Renal pelvis (tissue), 12 donors: ENCODE measurements at places on chromosomes 7 and 10. TPM values are rescaled to one million over a fixed set of nuclear protein-coding genes. Genes with fewer than 3 reads are reported as not detected.

GRCh38 chr10:89299031-89299430 lies 2.8 kb upstream of the IFIT2 start:
- DNase-seq, result no peak

- DNase-seq, result no peak
Measured at GRCh38 chr7:76315364-76315763, 12.9 kb downstream of the HSPB1 start.

The NUTM2E gene
- 0.81 TPM for polyA plus RNA-seq

DNA sequence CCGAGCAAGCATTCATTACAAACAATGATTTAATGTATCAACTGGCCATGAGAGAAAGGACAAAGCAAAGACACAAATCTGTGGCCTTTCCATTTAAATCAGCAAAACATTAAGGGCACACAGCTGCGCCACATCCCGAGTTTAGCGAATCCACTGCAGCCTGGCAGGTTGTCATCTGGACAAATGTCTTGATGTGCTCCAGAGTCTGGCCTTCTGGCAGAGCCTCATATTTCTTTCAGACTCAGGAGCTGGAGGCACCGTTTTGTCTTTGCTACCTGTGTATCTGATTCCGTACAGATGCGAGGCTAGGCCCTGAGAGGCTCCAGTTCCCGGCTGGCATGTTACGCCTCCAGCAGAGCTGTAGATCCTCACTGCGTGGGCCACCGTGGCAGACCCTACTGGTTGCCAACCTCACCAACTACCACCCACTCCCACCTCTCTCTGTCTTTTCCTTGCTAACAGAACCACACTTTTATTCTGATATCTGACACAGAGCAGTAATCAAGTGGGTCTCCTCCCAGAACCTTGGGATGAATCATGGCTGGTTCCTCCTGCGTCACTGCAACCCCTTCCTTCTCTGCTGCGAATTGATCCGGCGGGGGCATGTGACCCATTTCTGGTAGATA lies 40.9 kb upstream of the EFCAB10 start:
- no peak for DNase-seq

- DNase-seq, result no peak
Measured at GRCh38 chr7:85292908-85293576, 106.2 kb upstream of the SEMA3D start.

The MAT1A gene
- polyA plus RNA-seq, result 1.5 TPM

DNA sequence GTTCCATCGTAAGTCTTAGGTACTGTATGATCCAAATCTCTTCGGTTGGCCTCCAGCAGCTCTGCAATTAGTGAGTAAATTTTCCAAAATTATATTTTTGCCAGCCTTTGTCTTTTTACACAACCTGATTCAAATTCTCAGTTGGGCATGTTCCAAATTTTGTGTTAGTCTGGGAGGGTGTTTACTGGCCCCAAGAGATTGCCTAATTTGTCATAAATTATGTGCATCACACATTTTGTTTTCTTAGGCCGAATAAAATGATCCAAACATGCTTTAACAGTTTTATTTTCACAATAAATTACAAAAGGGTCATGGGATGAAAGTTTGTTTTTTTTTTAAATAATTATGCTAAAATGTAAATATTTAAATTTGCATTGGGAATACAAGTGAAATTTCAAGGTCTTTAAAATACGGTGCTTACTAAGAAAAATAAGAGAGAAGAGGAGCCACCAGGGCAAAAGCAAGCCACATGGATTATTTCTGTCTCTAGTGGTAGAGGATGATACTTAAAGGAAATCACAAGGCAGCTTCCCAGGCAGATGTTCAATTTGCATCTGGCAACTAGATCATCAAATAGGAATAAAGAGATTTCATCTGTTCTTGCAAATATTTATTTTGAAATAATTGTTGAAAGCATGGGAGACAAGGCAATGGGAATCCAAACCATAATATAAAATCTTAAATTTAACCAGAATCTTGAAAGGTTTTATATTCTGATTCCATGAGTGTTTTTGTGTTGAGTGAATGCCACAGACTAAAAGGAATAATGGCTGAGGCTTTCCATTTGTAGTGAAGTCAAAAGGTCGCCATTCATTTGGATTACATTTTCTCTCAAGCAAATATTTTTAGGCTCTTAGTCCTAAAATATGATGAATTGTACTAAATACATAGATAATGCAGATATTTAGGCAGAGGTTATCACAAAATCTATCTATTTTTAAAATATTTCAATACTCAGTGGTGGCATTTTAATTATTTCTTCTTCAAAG lies 111.1 kb downstream of the MDFIC start:
- peak; percentile 50 for DNase-seq

DNA sequence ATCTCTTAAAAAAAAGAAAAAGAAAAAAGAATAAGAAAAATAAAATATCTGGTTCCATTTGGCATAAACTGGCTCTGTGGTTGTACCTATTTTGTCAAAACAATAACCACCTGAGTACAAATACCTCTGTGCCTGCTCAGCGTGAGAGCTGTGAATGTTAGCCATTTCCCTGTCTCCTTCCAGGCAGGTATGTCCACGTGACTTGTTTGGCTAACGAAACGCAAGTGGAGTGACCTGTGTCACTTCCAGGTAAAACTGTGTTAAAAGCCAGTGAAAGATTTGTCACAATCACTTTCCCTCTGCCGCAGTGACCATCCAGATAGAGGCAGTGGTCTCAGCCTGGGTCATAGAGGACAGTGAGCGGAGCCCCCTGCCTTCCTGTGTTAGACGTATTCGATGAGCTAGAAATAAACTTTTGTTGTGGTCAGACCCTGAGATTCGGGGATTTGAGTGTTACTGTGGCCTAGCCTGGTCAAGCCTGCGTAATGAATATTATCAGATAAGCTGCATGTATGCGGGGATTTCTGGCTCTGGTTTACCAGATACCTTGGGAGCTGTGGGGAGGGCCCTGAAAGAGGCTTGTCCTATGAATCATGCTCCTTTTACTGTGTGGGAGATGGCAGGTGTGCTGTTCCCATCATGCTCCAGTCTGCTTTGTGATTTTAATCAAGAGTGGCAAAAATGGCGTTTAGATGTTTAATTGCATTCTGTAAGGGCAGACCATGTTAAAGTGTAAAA lies 3.8 kb downstream of the PTER start:
- no peak for DNase-seq

The PCBD1 gene
- 114 TPM for polyA plus RNA-seq

DNA sequence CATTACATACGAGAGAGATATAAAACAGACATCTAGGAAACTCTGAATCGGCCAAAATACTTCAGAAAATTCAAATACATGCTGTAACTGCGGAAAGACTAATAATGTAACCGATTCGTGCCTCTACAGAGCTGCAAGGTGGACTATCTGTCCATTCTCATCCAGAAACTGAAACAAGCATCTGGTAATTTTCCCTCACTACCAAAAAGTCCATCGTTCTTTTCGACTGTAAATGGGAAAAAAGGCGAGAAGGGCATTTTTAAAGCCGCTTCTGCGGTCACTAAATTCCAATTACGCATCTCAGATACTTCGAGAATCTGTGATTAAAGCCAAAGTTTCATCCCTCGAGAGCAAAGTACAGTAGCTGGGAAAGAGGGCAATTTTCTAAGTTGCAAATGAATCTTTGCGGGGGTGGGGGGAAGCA lies 1.3 kb downstream of the OGA start:
- no peak for DNase-seq

DNA sequence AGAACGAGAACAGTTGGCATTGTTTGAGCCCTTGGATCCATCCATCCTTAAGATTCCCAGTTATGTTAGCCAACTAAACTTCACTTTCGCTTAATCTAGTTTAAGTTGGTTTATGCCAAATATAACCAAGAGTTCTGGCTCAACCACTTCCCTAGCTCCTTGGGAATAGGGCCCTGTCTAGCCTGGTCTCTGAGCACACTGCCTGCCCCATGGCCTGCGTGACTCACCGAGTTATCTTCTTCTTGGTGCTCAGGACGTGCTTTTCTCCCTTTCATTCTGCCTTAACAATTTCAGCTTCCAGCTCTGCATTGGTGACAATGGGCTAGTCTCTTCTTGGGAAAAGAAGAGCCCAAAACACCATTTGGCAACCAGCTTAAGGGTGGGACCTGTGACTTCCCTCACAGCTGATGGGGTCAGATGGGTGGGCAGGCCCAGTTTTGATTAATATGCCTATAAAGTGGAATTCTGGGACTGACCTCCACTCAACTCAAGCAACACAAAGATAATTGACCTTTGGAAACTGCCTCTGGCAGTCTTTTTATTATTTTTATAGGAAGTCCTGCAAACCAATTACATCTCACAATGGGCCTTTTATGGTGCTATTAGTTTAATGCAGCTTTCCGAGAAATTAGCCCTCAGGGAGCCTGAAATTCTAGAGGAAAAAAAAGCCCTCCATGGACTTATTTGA lies 126.4 kb downstream of the CFAP58 start:
- peak; percentile 37 for DNase-seq

GRCh38 chr10:44752451-44753441 lies 158.4 kb upstream of the TMEM72 start:
- DNase-seq, result peak; percentile 62

DNA sequence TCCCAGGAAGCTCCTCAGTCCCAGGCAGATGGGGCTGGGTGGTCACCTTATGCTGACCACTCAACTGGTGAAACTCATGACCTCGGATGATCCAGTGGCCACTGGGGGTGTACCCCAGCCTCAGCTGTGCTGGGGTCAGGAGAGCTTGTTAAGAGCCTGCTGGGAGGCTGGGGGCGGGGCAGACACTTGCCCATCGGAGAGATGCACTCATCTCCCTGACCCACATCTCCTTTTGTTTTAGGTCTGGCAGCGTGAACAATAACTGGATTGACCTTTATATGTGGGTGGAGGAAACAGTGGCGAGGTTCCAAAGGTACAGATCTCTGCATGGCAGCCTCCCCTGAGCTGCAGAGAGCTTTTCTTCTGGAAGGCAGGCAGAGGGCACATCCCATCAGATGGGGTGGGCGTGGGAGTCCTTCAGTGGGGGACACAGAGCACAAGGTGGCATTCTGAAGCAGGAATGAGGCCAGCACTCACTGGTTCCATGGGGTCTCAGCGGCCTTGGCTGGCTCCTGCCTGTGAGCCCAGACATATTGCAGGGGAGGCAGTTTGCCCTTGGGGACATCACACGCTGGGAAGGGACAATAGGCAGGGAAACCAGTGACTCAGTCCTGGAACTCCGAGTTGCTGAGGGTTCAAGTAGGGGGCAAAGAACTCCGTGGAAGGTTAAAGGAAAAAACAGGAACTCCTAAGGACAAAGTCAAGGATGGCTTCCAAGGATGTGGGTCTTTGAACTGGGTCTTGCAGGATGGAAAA lies 5.2 kb downstream of the ANTXRL start:
- DNase-seq, result no peak

The ATRNL1 gene
- polyA plus RNA-seq, result 26.7 TPM

The PNLIPRP1 gene
- 0.42 TPM for polyA plus RNA-seq

The SPAM1 gene
- polyA plus RNA-seq, result not detected

DNA sequence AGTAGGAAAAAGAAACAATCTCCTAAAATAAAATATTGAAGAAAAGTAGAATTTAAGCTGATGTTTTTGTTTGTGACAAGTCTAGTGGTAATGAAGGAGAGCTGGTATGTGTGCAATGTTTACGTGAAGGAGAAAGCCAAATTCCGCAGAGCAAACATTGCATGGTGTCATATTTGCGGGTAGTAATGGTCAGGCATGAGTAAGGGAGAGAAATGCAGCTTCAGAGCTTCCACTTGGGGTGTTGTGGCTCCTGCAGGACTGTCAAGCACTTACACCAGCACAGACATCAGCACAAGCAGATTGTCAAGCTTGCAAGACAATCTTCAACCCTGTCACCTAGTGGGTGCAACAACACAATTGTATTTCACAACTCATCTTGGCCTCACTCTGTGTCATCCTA lies 136.5 kb upstream of the ETV1 start:
- DNase-seq, result peak; percentile 5

GRCh38 chr10:9390516-9390915 lies 1336.0 kb downstream of the GATA3 start:
- no peak for DNase-seq

The ANLN gene
- 24.2 TPM for polyA plus RNA-seq

DNA sequence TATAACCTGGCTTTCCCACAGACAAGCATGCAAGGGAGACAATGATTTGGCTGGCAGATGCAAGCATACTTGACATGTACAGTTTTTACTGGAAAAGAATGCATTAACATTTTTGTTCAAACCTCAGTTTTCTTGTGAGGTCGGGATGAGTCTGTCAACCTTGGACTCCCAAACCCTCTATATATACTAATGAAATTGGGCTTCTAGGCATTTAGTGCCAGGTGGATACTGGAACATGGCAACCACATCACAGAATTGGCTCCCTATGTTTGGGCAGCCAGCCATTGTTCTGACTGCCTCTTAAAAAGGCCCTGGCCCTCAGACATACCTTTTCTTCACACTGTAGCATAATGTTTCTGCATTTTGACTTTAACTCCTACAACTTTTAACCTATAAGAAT lies 39.1 kb downstream of the CDK6 start:
- no peak for DNase-seq

DNA sequence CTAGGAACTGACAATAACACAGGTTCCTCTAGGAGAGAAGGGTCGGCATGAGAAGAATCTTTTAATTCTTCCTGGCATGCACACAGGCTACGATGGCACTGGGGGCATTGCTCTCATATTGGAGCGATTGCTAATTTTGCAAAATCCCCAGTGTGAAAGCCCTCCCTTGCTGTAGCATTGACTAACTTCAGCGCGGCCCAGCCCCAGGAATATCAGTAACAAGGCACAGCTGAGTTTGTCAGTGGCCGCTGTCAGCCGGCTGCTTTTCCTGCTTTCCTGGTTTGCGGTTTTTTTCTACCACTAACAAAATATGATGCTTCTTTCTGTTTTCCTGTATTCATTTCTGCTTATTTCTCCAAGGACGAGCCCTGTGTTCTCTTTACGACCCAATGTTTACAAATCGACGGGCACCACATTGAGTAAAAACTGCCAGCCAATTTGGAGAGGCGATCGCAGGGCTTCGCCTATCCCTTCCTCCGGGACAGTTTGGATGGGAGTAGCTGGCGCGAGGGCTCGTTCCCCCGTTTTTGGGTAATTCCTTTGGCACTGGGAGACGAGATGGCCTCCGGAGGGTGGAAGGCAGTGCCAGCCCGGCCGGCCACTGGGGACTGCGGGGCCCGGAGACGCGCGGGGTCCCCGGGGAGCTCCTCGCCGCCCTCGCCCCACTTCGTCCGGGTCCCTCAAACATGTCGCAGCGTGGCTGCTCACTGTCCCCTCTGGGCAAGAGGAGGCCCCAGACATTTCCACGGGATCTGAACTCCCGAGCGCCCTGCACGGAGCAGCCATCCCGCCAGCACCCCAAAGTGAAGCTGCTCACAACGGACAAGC lies 967 bp downstream of the ADARB2 start:
- DNase-seq, result no peak

DNA sequence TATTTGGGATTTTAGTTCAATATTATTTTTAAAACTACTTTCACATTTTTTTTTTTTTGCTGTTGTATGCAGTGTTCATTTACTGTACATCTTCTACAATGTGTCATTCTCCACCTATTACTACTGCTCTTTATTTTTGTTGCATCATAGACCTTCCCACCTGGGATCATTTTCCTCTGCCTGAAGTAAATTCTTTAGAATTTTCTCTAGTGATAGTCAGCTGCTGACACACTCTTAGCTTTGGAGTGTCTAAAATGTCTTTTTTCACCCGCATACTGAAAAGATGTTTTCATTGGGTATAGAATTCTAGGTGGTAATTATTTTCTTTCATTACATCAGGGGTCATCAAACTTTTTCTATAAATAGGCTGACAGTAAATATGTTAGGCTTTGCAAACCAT lies 30.5 kb downstream of the CFAP43 start:
- DNase-seq, result no peak

The ADIRF gene
- polyA plus RNA-seq, result 20.8 TPM

GRCh38 chr10:93099670-93100069 lies 26.0 kb downstream of the CYP26A1 start:
- no peak for DNase-seq

The SAP25 gene
- polyA plus RNA-seq, result 9.6 TPM

The TMEM176B gene
- 90.2 TPM for polyA plus RNA-seq

The ARHGAP19 gene
- polyA plus RNA-seq, result 28.7 TPM

- DNase-seq, result no peak
Measured at GRCh38 chr7:12839508-12840153, 152.2 kb downstream of the ARL4A start.
